ENCODE measurements at places on chromosomes 11 and 22. TPM values are rescaled to one million over a fixed set of nuclear protein-coding genes. Genes with fewer than 3 reads are reported as not detected.

Gene RFPL2
- total RNA-seq = not detected

Gene CDC42EP2
- total RNA-seq = 0.92 TPM

Gene SMC1B
- total RNA-seq = not detected

Gene TUBA8
- 0.68 TPM for total RNA-seq

Gene CYTH4
- total RNA-seq = 1.6 TPM

Gene LDLRAD3
- total RNA-seq = 7.2 TPM

Gene OR4C16
- total RNA-seq = not detected

Gene CARD18
- 4.4 TPM for total RNA-seq

Gene BAIAP2L2
- 4.5 TPM for total RNA-seq

Gene FAT3
- total RNA-seq = 0.12 TPM

Gene CHCHD10
- 124 TPM for total RNA-seq

Gene VWCE
- 0.52 TPM for total RNA-seq

Gene GUCY1A2
- total RNA-seq = 0.84 TPM

Gene CHADL
- 3.9 TPM for total RNA-seq

Gene BEST1
- 0.44 TPM for total RNA-seq

Gene FJX1
- 5.6 TPM for total RNA-seq

Gene KCNQ1
- 1.6 TPM for total RNA-seq

Gene OR52L1
- total RNA-seq = not detected

Gene NEAT1
- 389 TPM for total RNA-seq

Gene ANKK1
- total RNA-seq = 0.72 TPM

Gene CASP5
- total RNA-seq = not detected

Gene RAG2
- not detected for total RNA-seq

Gene OR52N4
- total RNA-seq = not detected

Gene LRRC56
- total RNA-seq = 1.3 TPM

Gene BTBD18
- total RNA-seq = not detected

All from esophagus mucosa (tissue), 1 donor.